Skin of body (tissue), 3 donors: ENCODE measurements at places on chromosomes 3 and 15.
A peak's percentile ranks its signal among the peaks of the same experiment; 100 is the strongest.

- no peak for DNase-seq
These were observed 45.2 kb upstream of the RASA2 start for GRCh38 chr3:141441381-141442364.

DNA sequence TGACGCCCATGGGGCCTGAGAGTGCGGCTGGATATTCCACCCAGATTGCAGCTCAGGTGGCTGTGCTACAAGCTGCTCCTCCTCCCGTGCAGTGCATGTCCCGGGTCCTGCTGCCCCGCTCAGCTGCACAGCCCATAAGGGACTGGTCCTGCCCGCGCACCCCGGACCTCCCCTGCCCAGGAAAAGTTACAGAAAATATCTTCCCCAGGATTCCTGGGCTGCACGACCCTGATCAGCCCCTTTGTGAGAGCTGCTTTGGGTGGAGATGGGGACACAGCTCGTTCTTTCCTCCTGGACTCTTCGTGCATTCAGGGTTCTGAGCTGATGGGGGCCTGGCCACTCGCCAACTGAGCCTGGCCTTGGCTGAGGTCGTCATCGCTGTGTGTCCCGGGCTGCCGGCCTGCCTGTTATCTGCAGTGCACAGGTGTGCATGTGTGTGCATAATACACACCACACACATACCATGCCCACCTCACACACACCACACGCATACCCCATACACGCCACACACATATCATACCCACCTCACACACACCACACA lies 28.8 kb downstream of the APBA2 start:
- no peak for DNase-seq

DNA sequence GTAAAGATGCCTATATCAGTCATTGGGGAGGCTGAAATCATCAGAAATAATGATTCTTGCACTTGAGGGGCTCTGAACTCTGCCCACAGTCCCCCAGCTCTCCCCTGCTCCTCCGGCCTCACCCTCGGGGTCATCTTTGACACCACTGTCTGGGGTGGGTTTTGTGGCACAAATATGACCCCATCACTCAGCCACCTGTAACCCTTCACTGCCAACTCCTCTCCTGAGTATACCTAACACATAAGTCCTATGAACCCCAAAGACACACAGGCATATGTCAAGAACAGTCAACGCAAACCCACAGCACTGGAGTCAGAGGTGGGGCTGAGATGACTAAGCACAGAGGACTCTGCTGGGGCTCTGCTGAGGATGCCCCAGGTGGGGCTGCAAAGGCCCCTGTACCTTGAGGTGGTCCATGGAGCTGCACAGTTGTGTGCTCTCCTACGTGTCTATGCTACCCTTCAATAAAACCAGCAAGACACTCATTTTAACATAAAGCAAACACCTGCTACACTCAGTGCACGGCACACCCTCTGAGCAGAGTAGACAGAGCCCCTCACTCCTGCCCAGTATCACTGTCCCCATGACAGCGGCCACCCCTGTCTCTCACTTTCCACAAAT lies 29.9 kb downstream of the SLC41A3 start:
- no peak for DNase-seq

- DNase-seq = no peak
These were observed 7.8 kb upstream of the RPSA start for GRCh38 chr3:39398700-39399099.

DNA sequence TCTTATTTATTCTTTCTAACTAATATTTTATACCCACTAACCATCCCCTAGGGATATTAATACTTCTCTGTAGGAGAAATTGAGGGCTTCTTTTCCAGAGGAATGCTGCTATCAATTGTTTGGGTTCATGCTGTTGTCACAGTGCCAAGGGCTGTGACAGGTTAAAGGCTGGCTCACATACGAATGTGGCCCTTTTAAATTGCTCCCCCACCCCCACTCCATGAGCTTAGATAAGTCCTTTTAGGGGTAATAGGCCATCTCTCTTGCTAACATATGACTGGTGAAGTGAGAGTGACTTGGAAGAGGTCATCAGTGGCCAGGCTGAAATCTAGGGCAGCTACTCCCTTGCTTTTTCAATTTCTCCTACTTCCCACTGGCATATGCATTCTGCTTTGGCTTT lies 121.9 kb upstream of the DPH6 start:
- DNase-seq = no peak

GRCh38 chr15:57376696-57377477 lies 582 bp downstream of the CGNL1 start:
- DNase-seq = no peak

DNA sequence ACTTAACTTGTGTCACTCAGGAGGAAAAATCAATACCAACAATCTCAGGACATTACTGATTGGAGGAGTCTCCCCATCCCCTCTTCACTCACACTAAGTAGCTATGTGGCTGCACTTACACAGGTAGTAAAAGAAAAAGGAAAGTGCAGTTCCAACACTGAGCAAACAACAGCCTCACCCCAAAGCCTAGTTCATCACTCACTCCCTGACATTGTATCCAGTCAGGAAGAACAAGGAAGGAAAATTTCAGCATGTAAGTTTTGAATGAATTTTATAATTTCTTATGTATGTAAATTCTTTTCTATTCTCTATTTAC lies 273.4 kb downstream of the IGSF11 start:
- no peak for DNase-seq

DNA sequence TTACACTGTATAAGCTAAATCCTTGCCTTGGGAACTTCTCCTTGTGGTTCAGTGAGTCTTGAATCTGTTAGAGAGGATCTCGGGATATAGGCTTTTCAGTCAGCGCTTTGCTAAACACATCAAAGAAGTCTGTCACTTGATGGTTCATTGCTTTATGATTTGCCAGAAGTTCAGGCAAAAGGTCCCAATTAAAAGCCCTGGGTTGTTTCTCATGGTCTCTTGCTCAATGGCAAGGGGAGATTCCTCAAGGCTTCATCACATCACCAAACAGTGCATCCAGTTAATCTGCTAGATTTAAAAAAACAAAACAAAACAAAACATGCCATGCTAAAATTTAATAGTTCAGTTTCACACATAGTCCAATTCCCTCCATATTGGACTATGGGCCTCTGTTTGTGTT lies 114.8 kb downstream of the FILIP1L start:
- DNase-seq = no peak

- DNase-seq = peak; percentile 80
These were observed 227.5 kb upstream of the COL8A1 start for GRCh38 chr3:99410789-99411311.

DNA sequence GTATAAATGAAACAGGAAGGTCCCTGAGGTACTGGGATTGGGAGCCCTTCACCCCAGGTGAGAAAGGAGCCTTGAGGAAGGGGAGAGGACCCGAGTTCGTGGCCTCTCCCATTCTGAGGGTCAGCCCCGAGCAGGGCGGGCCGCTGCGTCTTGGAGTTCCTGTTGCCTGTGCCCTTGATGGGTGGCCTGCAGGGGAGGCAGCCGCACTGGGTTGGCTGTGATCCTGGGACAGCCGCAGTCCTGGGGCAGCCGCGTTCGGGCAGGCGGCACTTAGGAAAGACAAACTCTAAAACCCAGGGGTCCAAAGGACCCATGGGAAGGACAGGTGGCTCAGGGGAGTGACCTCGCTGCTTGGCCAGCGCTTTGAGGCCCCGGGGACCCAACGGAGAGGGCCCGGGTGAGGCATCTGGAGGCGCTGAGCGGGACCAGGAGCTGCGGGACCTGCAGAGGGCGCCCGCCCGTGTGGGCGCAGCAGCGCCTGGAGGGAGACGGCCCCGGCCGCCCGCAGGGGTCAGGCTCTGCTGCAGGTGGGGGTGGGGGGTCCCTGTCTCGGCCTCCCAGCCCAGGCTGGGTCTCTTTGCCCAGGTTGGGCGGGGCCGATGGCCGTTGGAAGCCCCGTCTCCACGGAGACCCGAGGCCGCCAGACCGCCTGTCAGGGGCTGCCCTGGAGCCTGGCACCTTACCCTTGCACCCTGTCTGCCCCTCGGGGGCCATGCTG lies 65.1 kb downstream of the HMCES start:
- DNase-seq = no peak

DNA sequence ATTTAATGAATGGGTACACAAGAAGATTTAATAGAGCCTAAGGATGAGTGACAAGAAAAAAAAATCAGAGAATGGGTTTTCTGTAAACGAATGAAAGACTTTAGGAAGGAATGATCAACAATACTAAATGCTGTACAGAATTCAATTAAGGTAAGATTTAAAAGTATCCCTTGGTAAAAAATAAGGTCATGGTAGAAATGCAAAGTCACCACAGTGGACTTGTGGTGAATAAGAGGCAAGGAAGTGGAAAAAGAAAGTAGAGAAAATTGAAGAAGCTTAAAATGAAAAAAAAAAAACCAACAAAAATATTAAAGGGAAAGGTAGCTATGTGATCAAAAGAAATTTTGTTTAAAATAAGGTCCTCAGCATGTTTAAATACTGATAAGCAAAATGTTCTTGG lies 82.4 kb downstream of the PLSCR2 start:
- no peak for DNase-seq

- DNase-seq = peak; percentile 8
These were observed 225.6 kb upstream of the ROPN1 start for GRCh38 chr3:124217542-124217941.
